Fibroblast of pulmonary artery (primary cell): ENCODE measurements at places on chromosomes 3 and 15.

- DNase-seq = no peak
Observed at GRCh38 chr3:46143951-46144473, 64.1 kb downstream of the CCR1 start.

- no peak for DNase-seq
Observed at GRCh38 chr15:79371591-79371990, 60.5 kb upstream of the MINAR1 start.

DNA sequence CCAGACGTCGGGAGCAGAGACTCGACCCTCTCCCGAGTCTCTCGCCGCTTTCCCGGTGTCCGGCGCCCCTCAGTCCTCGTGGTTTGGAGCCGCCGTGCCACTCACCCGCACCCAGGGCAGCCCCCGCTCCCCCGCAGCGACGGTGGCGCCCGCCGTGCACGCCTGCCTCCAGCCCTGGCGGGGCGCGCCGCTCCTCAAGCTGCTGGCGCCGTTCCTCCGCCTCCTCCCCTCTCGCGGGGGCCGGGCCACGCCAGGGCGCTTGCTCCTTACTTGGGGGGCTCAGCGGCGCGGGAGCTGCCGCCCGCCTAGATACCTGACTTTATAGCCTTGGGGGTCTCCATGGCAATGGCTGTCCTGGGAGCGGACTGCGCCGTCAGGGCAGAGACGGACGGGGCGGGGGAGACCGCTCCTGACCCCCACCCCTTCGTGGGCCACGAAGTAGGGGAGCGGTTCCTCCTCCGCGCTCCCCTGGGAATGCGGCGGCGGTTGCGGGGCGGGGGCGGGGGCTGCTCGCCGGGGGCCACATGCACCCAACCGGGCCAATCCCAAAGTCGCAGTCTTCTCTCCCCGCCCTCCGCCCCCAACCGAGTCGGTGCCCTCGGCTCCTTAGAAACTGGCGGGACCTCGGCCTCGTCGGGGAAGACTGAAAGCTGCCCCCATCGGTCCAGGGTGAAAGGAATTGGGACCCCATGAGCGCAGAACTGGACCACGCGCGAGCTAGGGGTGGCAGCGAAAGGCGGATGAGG, at the start of gene ANKRD63:
TSS of gene ANKRD63 (minus strand) at position 196 of the 746 bp plus-strand sequence. CDS start 478 bp downstream, outside the sequence.
- no peak for DNase-seq

- peak; percentile 63 for DNase-seq
Observed at GRCh38 chr3:132290833-132291232, 26.4 kb upstream of the ACP3 start.

DNA sequence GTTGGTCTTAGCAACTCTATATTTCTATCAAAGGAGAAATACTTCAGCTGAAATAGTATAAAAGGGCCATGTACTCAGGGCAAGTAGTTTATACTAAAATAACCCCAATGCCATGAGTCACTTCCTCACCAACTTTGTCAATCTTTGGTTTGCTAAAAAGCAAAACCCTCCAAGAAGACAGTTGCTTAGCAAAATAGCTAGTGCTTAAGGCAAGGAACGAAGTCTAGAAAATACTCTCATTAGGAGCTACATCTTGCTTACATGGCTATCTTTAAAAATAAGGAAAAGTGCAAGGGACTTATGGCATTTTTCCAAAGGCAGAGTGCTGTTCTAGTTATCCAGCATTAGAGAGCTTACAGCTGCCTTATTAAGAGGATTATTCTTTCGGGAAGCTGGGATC, 28.4 kb downstream of the P3H2 start:
- DNase-seq = peak; percentile 83

- DNase-seq = no peak
Observed at GRCh38 chr3:95442766-95443165, 1371.6 kb upstream of the EPHA6 start.

GRCh38 chr15:29403772-29404171, 134.2 kb upstream of the NSMCE3 start:
- no peak for DNase-seq

- DNase-seq = no peak
Observed at GRCh38 chr15:100812802-100813201, 66.8 kb upstream of the ALDH1A3 start.

DNA sequence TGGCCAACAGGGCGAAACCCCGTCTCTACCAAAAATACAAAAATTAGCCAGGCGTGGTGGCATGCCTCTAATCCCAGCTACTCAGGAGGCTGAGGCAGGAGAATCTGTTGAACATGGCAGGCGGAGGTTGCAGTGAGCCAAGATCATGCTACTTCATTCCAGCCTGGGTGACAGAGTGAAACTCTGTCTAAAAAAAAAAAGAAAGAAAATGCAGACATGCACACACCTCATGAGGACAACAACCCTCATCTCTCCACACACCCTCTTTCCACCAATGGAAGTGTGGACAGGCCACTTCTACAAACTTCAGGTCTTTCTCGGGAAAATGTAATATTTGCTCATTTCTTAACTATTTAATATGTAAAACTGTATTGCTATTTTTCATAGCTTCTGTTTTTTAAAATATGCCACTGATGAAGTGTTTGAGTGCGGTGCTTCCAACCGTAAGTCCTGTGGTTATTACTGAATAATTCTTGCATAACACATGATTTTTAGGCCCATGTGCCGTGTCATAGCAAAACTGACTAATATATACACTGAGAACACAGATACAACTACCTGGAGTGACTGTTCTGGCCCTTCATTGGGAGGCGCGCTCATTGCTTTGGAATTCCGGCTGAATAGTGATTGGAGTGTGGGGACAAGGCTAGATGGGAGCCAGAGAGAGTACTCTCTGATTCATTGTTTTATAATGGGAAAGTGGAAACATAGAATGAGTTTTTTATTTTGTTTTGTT, 23.1 kb downstream of the LRRC31 start:
- peak; percentile 48 for DNase-seq

DNA sequence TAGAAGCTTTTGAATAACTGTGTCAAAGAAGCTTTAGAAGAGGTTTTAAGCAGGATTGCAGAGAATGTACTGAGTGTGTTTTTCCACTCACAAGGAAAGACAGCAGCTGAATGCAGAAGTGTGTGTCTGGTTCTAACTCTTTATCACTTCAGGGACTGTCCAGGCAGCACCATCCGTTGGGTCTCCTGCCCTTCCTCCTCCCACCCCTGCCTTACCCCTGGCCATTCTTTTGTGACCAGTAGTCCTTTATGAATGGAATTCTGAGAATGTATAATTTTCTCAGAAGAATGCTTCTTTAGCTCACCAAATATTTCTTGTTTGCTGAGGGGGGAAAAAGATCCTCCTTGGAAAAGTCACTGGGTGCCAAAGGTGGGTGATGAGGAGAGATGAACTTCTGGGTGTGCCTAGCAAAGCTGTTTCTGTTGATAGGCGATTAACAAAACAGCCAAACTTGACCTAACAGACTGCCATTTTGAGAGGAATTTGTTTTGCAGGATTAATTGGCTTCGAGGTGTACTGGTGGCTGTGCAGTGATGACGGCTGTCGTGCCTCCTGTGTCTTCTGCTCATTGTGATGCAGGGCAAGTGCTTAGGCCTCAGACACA, 70.9 kb downstream of the IGF1R start:
- DNase-seq = peak; percentile 9

GRCh38 chr3:22691407-22691806, 511.7 kb upstream of the UBE2E2 start:
- no peak for DNase-seq

DNA sequence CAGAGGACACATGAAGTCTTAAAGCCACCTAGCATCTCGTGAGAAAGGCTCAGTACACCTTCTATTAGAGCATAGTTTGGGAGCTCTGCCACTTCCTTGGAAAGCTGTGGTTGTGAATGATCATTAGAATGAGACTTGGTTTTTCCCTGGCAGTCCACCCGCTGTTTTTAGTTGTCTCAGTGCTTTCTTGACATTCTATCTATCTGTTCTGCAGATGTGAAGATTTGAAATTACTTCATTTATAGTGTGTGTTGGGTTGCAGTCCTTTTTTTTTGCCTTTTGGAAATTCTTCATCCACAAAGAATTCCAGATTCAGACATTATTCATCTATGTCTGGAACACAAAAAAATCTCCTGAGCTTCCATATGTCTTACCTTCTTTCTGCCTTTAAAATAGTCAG, 23.7 kb downstream of the PPP2R3A start:
- no peak for DNase-seq

DNA sequence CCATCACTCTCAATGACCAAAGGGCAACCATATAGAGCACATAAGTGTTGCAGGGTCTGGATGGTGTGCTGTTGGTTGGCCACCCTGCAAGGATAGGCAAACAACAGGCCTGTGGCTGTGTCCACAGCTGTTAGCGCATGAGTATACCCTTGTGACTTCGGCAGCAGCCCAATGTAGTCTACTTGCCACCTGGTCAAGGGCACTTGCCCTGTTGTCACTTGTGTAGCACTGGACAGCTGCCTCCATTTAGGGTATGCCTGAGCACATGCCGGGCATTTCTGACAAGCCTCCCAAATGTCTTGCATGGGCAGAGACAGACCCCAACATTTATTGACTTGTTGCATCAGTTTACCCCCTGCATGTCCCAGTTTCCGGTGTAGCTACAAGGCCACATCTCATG, 12.8 kb downstream of the CCRL2 start:
- no peak for DNase-seq

GRCh38 chr3:122148941-122149627, 34.4 kb upstream of the CASR start:
- DNase-seq = no peak

DNA sequence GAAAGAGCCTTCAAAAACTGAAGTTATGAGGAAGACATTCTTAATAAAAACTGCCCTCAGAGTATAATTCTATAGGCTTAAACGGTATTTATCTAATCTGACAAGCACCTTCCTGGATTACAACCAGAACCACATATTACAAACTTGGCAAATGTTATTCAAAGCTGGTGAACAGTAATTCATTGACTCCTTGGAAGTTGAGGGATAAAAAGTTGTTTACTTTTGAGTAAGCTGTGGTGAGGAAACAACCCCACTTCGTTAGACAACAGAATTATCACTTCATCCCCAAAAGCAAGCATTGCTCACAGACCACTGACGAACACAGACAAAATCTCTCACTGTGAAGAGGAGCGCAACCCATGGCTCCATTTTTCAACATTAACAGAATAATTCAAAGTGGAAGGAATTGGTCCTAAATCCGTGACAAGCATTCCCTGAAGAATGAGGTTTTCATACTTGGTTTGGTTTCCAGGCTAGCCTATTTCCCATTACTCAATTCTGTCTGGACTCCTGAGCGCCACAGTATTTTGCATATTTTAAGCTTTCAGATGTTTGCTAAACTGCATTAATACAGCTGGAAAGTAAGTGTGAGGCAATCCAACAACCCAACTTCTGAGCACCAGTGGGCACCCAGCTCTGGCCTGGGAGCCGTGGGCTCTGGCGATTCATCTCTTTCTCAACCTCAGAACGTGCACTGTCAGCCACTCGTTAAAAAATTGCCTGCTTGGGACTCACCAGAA, 32.7 kb downstream of the LRIG1 start:
- peak; percentile 47 for DNase-seq

GRCh38 chr15:65920121-65920520, 50.8 kb downstream of the RAB11A start:
- DNase-seq = no peak

DNA sequence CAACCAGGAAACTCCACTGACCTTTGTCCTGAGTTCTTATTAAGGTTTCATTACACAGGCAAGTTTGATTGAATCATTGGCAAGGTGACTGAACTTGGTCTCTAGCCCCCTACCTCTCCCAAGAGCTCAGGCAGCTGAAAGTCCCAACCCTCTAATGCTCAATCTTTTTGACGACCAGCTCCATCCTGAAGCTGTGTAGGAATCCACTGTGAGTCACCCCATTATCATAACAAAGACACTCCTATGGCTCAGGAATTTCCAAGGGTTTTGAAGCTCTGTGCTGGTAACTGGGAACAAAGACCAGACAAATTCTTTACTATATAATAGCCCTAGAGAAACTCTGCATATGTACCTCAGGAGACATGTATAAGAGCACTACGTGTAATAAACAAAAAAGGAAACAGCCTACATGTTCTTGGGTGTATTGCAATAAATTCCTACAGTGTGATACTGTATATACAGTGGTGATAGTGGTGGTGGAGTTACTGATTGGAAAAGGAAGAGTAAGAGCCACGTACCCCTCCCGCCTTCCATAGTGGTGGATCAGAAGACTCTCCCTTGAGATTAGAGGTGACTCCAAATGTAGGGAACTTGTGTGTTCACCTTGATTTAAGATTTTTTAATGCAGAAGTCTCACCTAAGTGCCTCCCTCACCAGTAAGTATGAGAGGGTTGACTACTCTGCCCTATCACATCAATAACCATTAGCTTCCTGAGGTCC, 116.6 kb downstream of the ST8SIA2 start:
- DNase-seq = no peak

GRCh38 chr3:96915445-96915844, 101.1 kb downstream of the EPHA6 start:
- DNase-seq = no peak

- no peak for DNase-seq
Observed at GRCh38 chr3:95437409-95437808, 1374.5 kb downstream of the NSUN3 start.

GRCh38 chr3:61945657-61946056, 384.3 kb downstream of the PTPRG start:
- DNase-seq = no peak

GRCh38 chr15:27464941-27465612, 494.1 kb downstream of the GABRG3 start:
- no peak for DNase-seq

GRCh38 chr15:64901914-64902313, 9.8 kb upstream of the ANKDD1A start:
- no peak for DNase-seq

DNA sequence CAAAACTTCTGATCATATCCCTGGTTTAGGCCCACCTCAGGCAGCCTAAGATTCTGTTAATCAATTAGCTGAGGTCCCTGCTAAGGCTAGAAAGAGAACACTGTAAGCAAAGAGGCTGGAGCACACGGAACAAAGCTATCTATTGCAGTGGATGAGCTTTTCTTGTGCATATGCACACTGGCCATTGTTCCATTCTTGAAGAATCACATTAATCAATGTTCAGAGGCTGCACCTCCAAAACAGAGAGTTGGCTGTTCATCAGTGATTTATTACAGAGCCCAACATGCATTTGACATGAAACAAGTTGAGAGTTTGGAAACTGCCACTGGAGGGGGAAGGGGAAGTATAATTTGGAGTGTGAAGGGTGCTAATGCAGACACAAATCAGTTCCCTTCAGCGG, 873.0 kb downstream of the ROBO1 start:
- DNase-seq = no peak

DNA sequence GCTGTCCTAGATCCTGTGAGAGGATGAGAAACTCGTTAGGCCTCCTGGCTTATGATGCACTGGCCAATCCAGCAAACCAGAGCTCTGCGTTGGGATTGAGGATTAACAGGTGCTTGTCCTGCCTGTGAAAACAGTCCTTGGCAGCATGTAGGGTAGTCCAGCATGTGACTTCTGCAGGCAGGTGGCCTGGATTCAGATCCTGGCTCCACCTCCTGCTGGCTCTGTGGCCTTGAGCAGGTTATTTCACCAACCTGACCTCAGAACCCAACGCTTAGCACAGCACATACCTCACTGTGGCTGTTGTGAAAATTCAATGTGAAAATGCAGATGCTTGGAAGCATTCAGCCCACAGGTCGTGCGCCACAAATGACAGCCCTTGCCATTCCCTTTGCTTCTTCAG, 33.6 kb downstream of the PLA2G4D start:
- DNase-seq = no peak
